ENCODE measurements at places on chromosomes 16 and 17.

- no peak for DNase-seq
These were observed 22.2 kb downstream of the MMP15 start for GRCh38 chr16:58047557-58048348.

DNA sequence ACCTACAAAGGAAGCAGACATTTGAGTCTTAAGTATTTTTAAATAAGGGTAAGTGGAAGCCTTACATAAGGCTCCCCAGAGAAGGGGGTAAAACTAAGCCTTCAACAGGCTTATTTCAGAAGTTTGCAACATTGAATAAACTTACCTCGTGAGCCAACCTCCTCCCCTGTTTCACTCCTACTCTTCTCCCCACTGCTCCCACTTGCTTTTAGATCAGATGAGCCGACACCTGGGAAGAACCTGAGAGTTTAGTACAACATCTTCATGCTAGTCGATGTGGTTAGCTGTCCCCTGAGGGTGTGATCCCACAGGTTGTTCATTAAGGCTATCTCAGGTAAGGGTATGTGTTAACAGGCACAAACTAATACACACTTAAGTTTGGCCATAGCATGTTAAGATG, 13.8 kb downstream of the ZP2 start:
- DNase-seq, result no peak

DNA sequence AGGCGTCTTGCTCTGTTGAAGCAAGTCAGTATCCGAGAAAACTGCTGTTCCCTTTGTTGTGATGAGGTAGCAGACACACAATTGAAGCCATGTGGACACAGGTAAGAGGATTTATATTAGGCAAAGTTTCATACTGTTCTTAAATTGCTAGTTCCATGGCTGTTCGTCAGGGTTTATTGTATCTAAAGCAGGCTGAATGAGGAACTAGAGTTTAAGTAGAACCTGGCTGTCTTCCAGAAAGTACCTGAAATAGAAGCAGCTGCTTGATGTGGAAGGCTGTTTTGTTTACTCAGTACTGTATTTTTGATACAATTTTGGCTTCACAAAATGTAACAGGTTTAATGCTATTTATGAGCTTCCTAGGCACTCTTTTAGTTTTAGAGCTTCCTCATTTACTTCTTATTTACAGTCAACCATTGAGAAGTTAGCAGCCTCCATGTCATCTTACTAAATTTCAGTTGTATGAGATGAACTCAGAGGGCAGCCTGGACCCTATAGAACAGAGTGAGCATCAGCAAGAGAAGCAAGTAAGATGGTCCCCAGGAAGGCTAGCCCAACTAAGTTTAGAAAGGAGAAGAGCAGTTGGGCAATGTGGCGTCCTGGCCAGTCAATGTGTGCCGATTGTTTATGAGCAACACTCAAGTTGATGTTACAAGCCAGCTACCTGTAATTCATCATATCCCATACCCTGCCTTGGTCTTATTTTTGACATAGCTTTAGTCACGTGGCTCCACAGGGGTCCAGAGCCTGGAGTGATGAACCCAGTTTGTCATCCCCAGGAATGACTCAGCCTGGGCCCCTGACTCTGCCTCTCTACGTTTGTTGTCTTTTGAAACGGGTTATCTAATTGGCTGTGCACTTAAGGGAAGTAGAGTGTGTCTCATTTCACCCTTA, 9.7 kb upstream of the ARL2BP start:
- DNase-seq, result peak; percentile 57

DNA sequence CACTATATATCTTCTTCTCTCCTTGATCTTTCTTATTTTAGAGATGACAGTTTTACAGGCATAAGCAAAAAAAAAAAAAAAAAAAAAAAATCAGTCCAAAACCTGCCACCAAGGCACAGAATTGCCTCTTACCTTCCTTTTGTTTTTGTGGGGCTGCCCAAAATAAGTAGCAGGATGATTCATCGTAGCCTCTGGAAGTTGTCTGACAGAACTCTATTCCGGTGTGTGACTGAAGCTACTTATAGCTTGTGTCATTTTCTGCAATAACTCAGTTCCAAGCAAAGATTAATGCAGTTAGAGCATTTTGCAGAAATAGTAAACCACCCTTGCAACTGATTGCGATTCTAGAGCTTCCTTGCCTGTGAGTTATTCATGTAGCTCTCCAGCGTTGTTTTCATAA, 186.8 kb downstream of the KIF2B start:
- DNase-seq, result no peak

DNA sequence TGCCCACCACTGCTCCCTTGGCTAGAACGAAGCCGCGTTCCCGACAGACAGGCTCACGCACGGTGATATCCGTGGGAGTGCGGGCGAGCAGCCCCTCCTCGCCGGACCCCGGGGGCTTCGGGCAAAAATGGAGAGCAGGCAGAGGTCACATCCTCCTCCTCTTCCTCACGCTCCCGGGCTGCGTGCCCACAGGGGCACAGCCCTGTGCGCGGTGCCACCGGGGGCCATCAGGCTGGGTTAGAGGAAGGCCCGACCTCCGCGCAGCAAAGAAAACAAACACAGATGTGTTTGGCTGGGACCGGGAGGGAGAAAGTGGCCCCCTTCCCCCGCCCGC, 519 bp upstream of the NTN1 start:
- no peak for DNase-seq

GRCh38 chr17:82172486-82173160, 40.0 kb downstream of the CCDC57 start:
- DNase-seq, result no peak

- peak; percentile 60 for DNase-seq
These were observed 70.8 kb downstream of the XPO6 start for GRCh38 chr16:28140788-28141618.

GRCh38 chr17:16912021-16912962, 59.6 kb downstream of the TNFRSF13B start:
- DNase-seq, result peak; percentile 13

DNA sequence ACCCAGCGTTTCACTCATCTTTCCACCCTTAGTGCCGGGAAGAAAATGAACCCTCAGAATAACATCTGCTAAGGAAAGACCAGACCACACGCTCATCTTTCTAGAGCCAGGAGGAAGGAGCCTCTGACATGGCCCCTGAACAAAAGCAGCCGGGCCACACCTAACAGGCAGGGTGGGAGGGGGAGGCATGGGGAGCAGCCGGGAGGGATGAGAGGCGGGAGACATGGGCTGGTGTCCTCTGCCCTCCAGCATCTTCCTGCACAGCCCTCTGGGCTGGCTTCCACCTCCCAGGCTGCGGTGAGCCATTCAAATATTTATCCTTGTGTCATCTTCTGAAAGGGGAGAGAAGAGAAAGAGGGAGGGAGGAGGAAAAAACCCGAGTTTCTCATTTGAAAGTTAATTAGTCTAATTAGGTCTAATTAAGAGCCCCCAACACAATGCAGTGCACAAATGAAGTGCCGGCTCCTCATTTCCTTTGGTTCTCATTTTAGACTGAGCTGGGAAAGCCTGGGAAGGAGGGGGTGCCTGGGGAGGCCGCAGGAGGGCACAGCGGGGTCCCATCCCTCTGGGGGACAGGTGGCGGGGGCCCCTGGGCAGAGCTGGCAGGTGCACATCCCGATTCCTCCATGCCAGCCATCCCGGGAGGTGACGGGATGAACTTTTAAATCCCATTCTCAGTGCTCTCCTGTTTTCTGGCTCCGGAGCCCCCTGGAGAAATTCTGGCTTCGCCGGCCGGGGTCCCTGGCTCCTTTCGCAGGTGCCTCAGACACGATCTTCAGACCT, 90.5 kb downstream of the ENGASE start:
- DNase-seq, result no peak

DNA sequence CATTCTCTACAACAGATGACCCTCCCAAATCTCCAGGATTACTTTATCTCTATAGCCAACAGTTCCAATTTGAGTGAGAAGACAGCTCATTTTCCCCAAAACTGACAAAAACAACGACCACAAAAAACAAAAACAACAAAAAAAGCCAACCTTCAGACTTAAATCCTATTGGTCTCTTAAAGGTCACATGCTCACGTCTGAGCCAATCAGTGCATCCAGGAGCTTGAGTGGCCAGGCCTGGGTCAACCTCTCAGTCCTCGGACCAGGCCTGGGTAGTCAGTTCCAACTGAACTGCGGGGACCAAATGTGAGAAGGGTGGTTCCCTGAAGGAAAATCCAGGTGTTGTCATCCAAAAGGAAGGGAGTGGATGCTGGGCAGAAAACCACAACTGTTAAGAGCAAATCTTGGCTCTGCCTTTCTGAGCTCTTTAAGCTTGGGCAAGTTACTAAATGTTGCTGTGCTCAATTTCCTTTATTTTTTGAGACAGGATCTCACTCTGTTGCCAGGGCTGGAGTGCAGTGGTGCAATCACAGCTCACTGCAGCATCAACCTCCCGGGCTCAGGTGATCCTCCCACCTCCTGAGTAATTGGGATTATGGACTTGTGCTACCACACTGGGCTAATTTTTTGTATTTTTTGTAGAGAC, 43.0 kb upstream of the MSI2 start:
- no peak for DNase-seq

- DNase-seq, result peak; percentile 78
These were observed 102.2 kb downstream of the TRIM37 start for GRCh38 chr17:59004338-59005111.

- no peak for DNase-seq
These were observed 49.6 kb downstream of the LDHD start for GRCh38 chr16:75066861-75067447.

DNA sequence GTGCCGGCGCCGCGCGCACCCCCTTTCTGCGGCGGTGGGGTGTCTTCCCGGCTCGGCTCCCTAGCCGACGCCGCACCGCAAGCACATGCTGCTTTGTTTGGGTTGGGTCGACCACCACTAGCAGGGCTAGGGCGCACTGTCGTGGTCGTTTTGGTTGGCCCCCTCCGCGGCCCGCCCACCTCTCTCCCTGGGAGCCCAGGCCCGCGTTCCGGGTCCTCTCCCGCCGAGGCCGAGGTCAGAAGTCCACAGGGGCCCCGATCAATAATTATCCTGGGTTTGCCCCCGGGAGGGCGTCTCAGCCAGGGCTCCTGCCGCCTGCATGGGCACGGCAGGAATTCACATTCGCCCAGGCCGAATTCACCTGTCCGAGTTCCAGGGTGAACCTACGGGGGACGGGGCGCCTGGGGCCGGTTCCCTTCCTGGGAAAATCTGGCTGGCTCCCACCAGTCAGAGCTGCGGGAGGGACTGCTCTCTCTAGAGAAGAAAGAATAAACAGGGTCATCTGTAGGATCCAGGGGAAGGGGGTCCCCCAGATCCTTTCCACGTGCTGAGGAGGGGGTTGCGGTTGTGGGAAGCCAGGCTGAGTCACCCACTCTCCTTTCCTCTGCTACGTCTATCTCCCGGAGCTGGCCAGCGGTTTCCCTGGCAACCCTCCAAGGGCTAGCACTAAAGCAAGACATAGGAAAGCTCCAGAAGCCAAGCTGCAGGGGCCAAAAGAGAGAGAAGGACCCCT, 584 bp upstream of the STAT5B start:
- peak; percentile 51 for DNase-seq

GRCh38 chr17:52721910-52722309, 563.4 kb upstream of the CA10 start:
- no peak for DNase-seq

- no peak for DNase-seq
These were observed 229.0 kb upstream of the NLRP1 start for GRCh38 chr17:5813357-5813756.

DNA sequence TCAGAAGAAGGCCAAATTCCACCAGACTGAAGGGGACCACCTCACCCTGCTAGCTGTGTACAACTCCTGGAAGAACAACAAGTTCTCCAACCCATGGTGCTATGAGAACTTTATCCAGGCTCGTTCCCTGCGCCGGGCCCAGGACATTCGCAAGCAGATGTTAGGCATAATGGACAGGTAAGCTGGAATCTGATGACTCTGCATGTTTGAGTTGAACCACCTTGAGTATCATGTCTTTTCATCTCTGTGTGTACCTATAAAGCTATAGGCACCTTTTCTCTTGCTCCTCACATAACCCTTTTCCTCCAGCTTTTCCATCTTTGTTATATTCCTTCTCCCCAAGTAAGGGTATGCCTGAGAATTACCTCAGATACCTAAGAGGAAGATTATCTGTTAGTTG, 24.8 kb downstream of the ETV4 start:
- no peak for DNase-seq

- DNase-seq, result no peak
These were observed 197.8 kb upstream of the CHMP6 start for GRCh38 chr17:80793851-80794267.

DNA sequence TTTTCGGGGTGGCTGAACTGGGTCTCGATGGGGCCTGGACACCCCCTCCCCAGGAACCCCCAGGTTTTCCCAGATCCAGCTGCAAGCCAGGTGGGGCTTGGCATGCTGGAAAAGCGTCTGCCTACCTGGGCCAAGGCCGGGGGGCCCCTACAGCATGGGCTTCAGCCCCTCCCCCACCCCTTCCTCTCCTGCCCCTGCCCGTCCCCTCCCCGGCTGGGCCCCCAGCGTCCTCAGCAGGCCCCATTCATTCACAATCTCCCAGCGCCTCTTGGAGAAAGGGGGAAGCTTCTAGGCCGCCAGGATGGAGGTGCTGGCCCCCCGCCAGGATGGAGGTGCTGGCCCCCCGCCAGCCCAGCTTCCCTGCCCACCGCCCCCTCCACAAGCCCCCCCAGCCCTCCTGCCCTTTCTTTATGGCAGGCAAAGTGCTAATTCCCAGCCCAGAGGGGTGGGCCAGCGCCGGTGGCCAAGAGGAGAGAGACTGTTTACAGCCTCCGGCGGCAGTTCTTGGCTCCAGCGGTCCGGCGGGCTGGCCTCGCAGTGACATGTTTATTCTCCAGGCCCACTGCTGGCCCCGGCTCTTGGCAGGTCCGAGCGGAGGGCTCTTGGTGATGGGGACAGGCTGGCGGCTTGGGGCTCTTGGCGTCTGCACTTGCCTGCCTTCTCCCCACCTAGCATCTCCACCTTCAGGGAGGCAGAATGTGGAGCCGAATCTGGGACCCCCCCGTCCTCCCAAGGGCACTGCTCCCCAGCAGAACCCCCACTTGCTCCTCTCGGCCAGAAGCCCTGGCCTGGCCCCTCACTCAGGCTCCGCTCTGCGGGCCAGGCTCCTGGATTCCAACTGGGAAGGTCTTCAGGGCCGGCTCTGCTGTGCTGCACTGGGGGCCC, 94.4 kb upstream of the CIBAR2 start:
- DNase-seq, result no peak

Data from activated T-cell treated with anti-CD3 and anti-CD28 coated beads, Interleukin-2, amount 50 U/mL, for 48 hours (primary cell).